ENCODE measurements at places on chromosomes 6 and 20. TPM values are rescaled to one million over a fixed set of nuclear protein-coding genes. Genes with fewer than 3 reads are reported as not detected.

DNA sequence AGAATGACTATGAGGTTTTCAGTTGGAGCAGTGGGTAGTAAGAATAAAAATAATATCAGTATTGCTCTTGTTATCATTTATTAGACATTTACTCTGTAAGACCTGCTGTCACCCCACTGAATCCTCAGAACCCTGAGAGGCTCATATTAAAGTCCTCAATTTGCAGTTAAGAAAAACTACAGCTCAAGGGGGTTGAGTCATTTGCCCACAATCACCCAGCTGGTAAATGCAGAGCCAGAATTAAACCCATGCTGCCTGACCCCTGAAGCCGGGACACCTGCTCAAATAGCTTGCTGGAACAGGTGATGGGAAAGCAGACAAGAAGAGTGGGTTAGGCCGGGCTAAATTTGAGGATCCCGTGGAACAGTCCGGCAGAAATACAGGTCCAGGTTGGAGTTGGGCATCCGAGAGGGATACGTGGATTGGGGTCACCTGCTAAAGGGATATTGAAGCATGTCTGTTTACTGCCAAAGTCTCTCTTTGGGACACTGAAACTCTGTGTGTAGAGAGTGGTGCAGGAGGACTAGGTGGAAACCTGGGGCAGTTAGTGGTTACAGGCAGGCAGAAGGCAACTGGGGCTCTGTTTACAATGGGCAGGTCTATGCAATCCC, 344.1 kb downstream of the CDC5L start:
- no peak for DNase-seq

DNA sequence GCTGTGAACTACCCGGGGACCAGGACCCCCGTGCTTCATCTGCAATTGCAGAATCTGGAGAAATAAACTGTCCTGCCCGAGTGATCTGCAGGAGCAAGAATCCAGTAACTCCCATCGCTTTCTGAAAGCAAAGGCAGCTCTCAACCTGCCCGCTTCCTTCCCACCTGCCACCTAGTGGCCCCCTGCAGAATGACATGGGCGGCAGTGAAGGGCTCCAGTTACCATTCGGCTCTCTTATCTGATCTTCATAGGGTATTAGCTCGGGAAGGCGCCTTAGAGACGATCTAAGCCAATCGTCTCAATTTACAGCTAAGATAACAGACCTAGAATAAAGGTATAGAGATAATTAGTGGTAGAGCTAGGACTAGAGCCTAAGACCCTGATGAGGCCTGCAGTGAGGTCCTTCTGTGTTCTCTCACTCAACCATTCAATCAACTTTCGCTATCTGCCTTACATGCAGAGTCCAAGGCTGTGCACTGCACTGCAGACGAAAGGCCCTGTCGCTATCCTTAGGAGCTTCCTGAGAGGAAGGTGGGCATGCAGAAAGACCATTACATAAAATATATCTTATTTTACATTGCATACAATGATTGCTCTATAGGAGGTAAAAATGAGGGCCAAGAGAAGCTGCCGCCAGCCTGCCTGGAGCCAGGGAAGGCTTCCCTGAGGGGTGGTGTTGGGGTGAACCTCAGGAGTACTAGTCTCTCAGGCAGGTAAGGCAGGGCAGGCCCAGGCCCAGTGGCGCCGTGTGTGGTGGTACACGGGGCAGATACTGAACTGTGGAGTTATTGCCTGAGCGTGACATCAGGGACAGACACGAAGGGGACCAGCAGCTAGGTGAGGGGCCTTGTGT, 7.1 kb upstream of the PSMG4 start:
- peak; percentile 72 for DNase-seq

- DNase-seq: no peak
These were observed 9.4 kb downstream of the SNX5 start for GRCh38 chr20:17959257-17959627.

SASH1 gene
- 7.8 TPM for total RNA-seq

RREB1 gene
- 45.3 TPM for total RNA-seq

RIMS4 gene
- total RNA-seq: not detected

CFB gene
- 330 TPM for total RNA-seq

TMEM14A gene
- 17.4 TPM for total RNA-seq

ELOVL2 gene
- total RNA-seq: 1.3 TPM

ADGB gene
- total RNA-seq: not detected

TOX2 gene
- total RNA-seq: 1.00 TPM

RBM24 gene
- 0.13 TPM for total RNA-seq

Measured in pancreas (tissue), 10 donors.